H4 (cell line): ENCODE measurements at places on chromosomes 5 and 9.

- DNase-seq, result no peak
These were observed 29.9 kb downstream of the JADE2 start for GRCh38 chr5:134555223-134555889.

DNA sequence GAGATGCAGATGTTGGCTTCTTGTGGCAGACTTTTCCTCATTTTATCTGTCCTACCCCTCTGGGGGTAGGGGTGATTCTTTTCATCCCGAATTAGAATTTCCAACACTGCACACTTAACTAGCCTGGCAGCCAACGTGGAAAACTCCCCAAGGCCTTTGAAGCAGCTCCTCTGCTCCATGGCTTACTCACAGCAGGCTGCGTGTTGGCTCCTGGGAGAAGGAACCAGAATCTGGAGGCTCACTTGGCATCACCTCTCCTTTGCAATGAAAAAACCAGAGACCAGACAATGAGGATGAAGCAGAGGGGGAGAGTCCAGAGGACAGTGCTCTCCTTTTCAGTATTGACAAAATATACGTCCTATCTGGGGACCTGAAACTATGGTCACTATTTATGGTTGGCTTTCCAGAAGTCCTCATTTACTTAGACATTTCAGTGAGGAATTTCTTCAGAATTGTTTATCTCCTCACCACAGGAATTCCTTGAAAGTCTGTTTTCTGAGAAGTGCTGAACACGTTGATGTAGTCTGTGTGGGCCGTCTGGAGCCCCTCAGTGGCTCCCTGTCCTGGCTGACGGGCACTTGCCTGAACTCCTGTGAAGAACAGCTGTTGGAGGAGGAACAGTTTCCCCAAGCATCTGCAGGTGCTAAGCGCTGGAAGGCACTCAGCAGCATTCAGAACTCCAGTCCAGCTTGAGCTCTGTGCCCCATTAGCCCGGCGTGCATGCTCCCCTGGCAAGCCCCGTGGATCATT is 231.3 kb downstream of the RFK start:
- no peak for DNase-seq

- no peak for DNase-seq
These were observed 47.2 kb upstream of the KCNMB1 start for GRCh38 chr5:170436335-170436734.

DNA sequence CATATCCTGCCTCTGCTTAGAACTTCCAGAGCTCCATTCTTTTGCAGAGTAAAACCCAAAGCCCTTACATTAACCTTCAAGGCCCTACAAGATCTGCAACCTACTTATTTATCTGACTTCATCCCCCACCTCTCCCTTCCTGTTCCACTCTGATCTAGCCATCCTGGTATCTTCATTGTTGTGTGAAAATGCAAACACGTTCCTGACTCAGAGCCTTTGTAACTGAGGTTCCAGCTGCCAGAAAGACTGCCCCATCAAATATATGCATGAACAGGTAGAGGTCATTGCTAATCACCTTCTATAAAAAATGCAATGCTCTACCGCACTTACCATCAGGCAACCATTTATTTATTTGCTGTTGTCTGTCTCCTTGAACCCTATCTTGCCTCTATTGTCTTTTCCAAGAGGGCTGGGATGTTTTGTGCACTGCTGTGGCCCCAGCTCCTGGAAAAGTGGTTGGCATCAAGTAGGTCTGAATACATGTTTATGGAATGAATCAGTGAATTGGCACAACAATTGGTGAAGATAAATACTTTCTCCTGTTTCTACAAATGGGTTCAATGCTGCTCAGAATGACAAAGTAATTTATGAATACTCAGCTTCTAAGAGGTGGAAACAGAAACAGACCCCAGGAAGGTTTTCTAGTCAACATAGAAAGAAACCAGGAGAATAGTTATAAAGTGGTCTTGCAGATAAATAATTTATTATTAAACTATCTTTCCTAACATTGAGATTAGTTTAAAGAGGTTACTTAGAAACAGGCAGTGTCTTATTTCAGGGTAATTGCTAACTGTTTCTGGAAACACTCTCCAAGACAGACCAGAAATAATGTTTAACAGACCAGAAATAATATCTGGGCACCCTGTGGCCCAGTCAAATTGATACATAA is 230.6 kb upstream of the CD180 start:
- DNase-seq, result no peak

GRCh38 chr5:21623831-21624230 is 1229.3 kb downstream of the CDH12 start:
- no peak for DNase-seq
